ENCODE measurements at places on chromosomes 4 and X.

DNA sequence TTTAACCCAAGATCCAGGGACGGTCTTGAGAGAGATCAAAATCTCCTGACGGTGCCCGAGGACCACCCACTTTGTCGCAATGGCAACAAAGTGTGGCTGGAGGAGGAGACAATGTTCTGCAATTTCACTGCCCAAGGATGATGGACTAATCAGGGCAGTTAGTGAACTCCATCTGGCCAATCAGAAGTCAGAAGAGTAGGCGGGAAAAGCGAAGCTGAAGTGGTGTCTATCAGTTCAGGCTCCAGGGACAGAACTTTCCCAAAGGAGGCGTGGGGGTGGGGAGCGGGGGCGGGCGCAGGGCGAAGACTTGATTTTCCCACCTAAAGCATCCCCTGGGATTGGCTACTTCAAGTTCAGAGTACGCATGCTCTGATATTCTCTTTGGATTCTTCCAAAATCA, 25.6 kb downstream of the SPACA5B start:
- DNase-seq, result no peak

- no peak for DNase-seq
Measured at GRCh38 chrX:133745349-133745748, 240.0 kb downstream of the GPC3 start.

DNA sequence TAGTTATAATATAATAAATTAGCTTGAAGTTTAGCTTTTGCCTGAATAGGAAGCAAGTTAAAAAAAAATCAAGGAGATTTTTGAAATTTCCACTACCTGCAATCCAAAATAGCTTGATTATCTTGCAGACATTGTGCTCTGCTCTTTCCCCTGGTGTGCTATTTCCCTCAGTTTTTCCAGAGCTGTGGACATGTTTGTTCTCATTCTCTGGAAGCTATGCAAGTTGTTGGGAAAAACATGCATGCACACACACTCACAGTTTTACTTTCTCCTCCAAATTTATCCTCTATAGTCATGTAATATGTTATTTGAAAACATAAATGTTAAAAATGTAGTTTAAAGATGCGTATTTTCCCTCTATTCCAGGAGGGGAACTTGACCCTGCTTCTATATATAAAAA, 225.8 kb upstream of the ARSJ start:
- DNase-seq, result no peak

DNA sequence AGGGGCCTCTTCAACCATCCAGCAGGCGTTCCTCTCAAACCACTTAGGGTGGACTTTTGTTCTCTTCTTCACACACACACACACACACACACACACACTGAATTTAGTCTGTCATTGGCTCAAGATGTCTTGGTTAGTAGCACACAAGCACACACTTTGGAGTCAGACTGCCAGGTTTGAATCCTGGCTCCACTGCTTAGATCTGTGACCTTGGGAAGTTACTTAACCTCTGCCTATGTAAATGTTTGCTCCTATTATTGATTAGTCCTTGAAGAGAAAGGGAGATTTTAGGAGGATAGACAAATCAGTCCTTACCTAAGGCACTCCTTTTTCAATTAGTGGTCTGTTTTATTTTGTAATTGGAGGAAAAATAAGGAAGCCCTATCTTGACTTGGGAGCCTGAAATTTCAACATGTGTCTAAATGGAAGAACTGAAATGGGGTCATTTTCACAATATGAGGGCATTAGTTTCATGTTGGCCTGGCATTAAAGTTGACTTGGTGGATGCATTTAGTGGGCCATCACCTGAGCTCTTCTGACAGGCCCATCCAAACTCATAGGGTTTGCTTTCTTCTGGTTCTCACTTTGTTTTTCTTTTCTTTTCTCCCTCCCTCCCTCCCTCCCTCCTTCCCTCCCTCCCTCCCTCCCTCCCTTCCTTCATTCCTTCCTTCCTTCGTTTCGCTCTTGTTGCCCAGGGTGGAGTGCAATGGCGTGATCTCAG, 13.3 kb upstream of the TMEM131L start:
- no peak for DNase-seq

GRCh38 chrX:19343085-19343534, 617 bp upstream of the PDHA1 start:
- no peak for DNase-seq

GRCh38 chr4:40482985-40483647, 146.5 kb downstream of the RBM47 start:
- DNase-seq, result no peak

DNA sequence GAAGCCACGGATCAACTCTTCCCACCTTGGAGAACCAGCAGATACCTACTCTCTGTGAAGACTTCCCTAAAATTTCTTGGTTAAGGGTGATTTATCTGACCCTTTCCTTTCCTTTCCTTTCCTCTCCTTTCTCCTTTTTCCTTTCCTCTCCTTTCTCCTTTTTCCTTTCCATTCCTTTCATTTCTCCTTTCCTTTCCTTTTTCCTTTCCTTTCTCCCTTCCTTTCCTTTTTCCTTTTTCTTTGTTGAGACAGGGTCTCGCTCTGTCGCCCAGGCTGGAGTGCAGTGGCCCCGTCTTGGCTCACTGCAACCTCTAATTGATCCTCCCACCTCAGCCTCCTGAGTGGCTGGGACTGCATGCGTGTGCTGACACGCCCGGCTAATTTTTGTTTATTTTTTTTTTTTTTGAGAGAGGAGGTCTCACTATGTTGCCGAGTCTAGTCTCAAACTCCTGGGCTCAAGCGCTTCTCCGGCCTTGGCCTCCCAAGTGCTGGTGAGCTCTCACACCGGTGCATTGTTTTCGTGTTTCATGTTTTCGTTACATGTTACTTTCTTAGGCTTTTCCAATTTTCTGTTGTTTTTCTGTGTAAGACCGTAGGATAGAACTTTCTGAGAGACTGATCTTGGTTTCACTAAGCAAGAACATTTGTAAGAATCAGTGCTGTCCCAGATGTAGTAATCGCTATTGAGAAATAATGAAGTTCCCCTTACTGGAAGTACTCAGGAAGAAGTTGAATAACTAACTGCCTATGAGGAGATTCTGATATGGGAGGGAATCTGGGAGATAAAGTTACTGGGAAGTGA, 2.0 kb downstream of the TMEM165 start:
- no peak for DNase-seq

DNA sequence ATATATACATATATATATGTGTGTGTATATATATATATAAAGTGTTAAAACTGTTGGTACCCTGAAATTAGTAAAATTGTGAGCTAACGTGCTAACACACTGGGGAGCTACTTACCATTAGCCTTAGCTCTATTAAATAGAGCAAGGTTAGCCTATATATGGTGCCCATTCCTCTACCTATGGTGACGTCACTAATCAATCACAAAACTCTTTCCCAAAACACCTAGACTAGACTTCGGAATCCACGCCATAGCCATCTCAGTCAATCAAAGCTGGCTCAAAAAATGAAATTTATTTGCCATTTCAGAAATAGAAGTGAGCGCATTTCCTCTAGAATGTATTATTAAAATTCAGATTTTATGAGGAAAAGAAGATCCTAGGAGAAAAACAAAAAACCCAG, 229.0 kb upstream of the TENM3 start:
- no peak for DNase-seq

DNA sequence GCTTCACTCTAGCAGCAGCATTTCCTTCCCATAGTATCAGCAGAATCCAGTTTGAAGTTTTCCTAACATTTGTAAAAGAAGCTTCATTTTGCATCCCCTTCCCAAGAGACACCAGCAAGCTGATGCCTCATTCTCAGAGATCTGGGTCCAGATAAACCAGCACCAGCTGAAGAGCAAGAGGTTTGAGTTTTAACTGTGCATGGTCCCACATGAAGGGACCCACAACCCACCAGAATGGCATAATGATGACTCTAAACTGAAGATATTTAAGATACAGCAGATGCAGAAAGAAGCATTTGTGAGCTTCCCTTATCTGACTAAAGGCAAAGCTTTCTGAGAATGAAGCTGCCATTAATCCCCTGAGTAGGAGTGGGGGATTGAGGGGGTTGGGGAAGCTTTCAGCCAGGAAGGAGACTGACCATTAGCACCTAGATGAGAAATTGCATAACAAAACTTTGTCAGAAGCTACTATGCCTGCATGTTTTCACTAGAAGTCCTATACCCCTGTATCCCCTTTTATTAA, 18.6 kb downstream of the NUDT6 start:
- no peak for DNase-seq

GRCh38 chrX:50442426-50443116, 28.1 kb downstream of the DGKK start:
- no peak for DNase-seq

GRCh38 chr4:87359258-87359657, 31.7 kb downstream of the HSD17B11 start:
- no peak for DNase-seq

GRCh38 chrX:49290215-49290614, 13.2 kb upstream of the GAGE10 start:
- no peak for DNase-seq

- no peak for DNase-seq
Measured at GRCh38 chrX:19958552-19959486, 32.0 kb downstream of the BCLAF3 start.

DNA sequence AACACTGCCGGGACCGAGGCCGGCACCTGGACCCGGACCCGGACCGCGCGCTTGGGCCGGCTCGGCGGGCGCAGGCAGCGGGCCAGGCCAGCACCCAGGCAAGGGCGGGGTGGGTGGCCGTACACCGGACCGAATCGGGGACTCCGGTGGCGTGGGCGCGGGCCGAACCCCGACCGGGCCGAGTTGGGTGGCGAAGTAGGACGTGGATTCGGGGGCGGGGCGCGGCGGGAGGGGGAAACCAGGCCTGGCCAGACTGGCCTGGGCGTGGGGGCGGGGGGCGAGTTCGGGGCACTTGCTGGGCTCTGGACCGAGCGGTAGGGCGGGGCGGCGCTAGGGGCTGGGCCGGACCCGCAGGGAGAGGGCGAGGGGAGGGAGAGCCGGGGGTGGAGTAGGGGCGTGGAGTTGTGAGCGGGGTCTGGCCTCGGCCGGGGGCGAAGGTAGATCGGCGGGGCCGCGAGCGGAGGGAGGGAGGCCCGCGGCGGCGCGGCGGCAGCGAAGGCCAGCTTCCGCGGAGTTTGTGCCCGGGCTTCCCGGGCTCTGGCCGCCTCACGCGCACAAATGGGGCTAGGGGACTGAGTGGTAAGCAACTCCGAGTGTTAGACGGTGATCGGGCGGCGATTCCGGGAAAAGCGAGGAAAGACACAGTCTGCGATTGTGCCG, 1.8 kb upstream of the BCORL1 start:
- DNase-seq, result peak; percentile 34

DNA sequence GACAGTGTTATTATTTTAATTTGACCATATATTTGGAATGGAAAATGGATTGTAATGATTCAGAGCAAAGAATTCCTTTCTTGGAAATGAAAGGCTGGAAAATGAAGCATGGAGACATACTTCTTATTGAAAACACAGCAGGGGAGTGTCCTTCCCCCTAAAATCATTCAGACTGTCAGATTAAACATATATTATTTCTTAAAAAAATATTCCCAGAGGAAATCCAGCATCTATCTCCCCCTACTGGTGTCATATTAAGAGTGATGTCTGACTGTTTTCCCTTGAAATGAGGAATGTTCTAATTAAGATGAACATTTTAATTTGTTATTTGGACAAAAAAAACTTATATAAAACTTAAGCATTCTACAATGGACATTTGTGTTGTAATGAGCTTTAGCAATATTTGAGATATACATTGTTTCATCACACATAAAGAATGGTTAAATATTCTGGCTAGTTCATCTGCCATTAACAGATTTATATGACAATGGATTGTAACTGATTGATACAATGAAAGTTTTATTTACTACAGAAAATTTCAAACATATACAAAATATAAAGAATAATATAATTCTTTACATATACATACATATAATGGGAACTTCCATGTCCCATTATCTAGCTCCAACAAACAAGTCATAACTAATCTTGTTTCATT, 264.6 kb downstream of the SPRY1 start:
- DNase-seq, result no peak

- no peak for DNase-seq
Measured at GRCh38 chrX:46433892-46434291, 111.3 kb downstream of the ZNF674 start.

- DNase-seq, result no peak
Measured at GRCh38 chrX:10518073-10518472, 102.3 kb downstream of the MID1 start.

- no peak for DNase-seq
Measured at GRCh38 chr4:2688281-2688680, 67.9 kb downstream of the TNIP2 start.
